ENCODE measurements at places on chromosomes 6 and 20.

DNA sequence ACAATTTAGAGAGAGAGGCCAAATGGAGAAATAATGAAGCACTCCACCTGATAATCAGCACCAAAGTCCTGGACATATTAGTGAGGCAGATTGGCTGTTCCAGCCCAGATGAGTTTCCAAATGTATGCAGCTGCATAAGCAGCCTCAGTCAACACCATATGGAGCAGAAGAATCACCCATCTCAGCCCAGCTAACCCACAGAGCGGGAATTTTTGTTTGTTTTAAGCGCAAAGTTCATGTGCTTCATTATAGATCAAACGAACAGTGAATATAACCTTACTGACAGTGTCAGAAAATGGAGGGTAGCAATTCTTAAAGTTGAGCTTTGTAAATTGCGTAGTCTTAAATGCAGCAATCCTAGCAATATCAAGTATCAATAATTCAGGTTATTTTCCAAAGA, 234.0 kb upstream of the CEP162 start:
- DNase-seq, result no peak

DNA sequence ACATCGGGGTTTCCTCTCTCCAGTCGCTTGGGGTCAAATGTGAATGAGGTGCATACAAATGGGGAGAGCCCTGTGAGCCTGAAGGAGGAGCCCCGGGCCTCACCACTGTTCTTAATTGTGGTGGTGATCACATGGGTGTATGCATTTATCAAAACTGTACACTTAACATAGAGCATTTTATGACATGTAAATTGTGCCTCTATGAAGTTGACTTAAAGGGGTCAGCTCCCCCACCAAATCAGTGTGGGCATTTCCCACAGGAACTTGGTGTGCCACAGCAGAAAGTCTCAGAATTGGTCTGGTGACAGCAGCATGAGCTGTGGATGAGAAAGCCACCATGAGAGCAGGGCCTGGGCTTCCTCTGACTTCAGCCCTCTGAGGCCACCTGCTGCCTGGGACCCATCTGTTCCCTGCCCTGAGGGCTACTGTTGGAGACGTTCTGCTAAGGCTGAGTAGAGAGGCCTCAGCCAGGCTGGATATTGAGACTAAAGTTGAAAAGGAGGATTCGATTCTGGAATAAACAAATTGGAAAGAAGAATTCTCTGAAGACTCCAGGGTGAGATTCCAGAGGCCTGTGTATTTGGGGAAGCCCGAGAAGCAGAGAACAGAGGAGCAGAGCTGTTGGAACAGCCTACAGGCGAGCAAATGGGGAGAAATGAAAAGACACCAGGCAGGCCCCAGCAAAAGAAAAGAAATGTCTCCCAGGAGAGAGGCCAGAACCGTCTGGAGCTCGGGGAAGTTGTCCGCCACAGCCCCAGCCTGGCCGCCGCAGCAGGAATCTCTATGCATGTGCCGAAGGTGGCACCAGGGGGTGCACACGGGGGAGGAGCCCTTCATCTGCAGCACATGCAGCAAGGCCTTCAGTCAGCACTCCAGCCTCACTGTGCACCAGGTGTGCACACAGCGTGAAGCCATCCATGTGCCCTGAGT, 37.6 kb upstream of the XRN2 start:
- DNase-seq, result no peak

GRCh38 chr6:13159300-13159699, 169.0 kb downstream of the TBC1D7 start:
- DNase-seq, result no peak

- DNase-seq, result no peak
Measured at GRCh38 chr6:117617210-117618035, 15.1 kb upstream of the GOPC start.

- DNase-seq, result no peak
Measured at GRCh38 chr20:11544029-11544678, 373.5 kb upstream of the BTBD3 start.

DNA sequence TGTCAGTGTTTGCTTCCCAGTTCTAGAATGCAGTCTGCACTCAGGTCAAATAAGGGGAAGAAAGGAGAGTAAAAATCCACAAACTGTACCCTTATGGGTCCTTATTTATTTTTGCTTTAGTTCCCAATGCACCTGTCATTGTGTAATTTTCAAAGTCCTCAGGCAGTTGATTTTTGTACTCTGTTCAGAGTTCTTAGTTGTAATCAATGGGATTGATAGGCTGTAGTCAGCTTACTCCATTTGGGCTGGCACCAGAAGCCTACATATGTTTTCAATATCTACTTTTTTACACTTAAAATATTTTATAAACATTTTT, 18.6 kb downstream of the AIG1 start:
- no peak for DNase-seq

DNA sequence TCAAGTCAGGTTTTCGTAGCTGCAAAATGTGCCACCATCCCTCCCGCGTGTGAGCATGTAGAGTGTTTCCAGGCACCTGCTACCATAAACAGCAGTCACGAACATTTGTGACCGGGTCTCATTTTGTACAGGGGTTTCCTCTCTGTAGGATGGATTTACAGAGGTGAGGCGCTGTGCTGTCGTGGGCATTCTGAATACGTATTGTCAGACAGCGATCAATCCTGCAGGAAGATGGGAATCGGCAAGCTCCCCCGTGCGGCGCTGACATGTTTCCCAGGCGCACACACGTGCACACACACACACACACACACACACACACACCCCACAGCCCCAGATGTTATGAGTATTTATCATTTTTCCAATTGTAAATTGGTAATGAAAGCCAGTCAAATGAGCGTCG, 15.8 kb downstream of the ANKRD60 start:
- DNase-seq, result no peak

DNA sequence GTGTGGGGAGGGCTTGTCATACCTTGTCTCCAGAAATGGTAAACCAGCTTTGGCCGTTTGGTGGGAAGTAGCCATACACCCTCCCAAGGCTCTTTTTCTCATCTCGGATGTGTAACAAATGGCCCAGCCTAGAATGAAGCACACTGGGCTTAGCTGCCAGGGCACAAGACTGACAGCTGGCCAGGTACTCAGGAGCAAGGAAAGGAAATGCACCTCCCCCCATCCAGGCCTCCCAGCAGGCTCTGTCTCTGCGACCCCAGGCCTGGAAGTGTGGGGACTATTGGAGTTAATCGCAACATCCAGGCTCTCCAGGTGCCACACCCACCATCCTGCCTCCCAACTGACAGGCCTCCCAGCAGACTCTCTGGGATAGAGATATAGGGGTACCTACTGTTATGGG, 43.0 kb downstream of the MRS2 start:
- no peak for DNase-seq

DNA sequence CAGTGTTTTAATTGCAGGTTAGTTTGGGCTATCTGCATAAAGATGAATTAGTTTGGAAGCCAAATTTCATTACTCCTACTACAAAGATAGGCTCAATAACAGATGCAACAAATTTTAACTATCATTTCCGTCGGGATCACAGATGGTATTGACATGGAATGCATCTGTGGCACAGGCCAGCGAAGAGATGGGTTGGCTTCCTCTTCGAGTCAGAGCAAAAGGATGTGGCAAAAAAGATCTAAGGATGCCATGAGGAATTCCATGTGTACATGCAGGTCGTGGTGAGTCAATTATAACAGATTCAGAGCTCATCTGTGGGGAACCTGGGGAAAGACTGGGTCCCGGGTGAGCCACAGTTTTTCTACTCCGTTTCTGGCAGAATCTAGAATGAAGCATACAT, 83.0 kb upstream of the CITED2 start:
- no peak for DNase-seq

- DNase-seq, result no peak
Measured at GRCh38 chr6:30355281-30355680, 10.3 kb downstream of the RPP21 start.

DNA sequence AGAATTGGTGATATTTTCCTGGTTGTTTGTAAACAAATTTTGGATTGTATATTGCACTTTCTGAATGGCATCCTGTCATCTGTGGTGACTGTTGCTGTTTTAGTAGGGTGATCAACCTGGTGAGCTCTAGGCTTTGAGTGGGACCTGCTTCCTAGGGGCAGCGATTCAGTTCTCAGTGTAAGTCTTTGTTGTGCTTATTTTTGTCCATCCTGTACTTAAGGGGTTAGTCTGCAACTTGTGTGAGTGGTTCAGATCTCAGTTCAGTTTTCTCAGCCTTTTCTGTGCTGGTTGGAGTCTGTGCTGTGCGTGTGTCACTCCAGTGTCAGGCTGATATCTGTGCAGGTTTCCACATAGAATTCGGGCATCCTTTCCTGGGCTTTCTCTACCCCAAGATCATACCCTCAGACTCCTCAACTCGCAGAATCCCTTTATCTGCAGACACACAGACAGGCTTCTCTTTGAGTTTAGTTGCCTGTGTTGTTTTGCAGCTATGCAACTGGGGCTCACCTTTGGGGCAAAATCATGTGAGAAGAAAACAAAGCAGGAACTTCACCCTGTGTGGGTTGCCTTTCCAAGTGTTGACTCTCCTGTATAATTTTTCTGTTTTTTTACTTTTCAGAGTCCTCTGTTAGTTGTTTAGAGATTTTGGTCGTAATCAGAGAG, 177.7 kb downstream of the FARS2 start:
- no peak for DNase-seq

DNA sequence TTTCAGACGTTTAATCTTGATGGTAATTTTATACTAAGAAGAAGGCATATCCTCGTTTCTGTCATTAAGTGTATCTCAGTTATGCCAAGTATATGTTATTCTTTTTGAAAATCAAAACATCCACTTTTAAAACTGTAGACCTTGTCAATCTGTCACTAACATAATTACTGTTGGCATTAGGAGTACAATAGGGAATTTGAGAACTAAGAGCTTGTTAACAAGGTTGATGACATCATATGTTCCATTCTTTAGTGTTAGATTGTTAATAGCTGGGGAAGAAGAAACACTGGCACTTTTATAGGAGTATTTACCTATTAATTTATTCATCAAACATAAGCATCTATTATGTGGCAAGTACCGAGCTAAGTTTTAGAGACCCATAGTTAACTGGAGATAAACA, 76.2 kb downstream of the MAP3K4 start:
- no peak for DNase-seq

DNA sequence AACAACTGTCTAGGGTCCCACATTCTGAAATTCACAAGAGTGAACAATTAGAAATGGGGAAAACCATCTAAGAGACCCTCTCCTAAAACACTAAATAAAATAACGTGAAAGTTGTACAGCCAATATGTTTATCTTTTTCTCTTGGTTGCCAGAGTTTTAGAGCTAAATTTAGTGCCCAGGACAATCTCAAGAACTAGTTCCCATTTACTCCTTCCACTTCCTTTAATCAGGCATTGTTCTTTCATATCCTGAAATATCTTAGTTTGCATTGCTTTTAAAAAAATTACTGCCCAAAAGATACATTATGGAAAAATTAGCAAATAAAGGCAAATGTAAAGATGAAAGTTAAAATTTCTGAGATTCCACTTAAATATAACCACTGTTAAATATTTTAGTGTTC, 33.1 kb upstream of the UBR2 start:
- no peak for DNase-seq

DNA sequence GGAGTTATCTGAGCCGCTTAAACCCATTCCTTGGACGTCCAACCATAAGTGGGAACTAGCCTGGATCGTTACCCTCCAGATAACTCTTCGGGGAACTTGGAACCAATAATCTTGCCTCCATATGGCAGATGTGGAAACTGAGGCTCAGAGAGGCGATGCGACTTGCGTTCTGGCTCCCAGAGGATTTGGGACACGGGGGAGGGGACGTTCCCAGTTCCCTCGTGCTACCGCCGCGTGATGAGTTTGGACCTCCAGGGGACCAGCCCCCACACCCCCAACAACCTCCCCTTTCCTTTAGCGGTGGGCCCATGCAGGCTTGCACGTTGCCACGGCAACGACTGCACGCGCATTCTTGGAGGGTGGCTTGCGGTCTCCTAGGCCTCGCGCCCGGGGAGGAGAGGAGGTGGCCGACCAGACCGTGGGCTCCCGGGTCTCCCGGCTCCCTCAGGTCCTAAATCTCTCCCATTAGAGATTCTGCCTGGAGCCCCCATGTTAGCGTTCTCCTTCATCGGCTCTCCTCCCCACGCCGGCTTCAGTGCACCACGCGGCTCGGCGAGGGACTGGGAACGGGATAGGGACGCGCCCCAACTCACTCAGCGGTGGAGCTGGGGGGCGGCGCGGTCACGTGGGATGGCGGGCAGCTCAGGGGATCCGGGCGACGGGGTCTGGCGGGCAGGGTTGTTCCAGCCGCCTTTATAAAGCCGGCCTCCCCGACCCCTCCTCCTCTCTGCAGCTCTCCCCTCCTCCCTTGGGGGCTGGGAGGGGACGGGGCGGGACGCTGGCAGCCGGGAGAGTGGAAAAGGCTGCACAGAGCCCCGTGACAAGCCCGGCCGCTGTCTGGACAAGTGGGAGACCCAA, at the start of gene PLTP:
TSS of gene PLTP (minus strand) at position 670 of the 858 bp plus-strand sequence. CDS start 703 bp downstream, outside the sequence.
- no peak for DNase-seq

- DNase-seq, result no peak
Measured at GRCh38 chr6:109344226-109344625, 38.0 kb downstream of the CD164 start.

- no peak for DNase-seq
Measured at GRCh38 chr6:166448432-166448831, 65.7 kb upstream of the MPC1 start.

GRCh38 chr20:13054011-13054410, 45.2 kb downstream of the SPTLC3 start:
- no peak for DNase-seq

DNA sequence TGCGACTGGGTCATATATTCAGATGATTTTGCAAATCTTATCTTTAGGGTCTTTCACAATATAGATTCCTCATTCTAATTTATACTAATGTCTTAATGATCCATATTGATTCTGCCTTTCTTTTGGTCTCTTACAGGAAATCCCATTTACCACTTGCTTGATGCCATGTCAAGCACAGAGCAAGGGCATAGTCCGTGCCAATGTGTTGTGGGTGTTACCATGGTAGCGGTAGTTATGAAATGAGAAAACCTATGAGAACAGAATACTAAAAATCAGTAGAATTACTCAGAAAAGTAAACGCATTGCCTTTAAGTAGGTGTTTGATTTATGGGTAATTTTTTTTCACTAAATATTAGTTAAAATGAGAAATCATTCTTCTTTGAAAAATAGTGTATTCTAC, 153.9 kb upstream of the RAB32 start:
- DNase-seq, result no peak

GRCh38 chr6:33428966-33429749, 9.3 kb downstream of the SYNGAP1 start:
- DNase-seq, result no peak

DNA sequence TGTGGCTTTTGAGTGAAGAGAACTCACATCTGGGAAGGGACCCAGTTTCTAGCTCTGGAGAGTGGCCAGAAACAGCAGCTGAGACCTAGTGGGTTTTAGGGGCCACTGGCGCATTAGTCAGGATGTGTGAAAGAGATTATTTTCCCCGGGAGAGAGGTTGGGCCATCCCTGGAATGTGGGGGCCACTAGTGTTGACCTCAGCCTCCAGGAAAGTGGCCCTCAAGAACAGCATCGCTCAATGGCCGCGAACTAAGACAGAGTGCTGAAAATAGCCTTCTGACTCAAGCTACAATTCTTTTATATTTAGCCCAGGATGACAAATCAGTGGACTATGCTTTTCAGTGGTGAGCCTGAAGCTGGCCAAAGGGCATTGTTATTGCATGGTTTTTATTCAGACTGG, 210.4 kb upstream of the RNF24 start:
- DNase-seq, result no peak

Data from stimulated activated CD4-positive, alpha-beta T cell treated with anti-CD3 and anti-CD28 coated beads, Interleukin-12 subunit alpha, Interleukin-12 subunit beta, amount 100 ng/mL, for 24 hours (primary cell).